CD4-positive, alpha-beta T cell treated with Interleukin-2 at 100 ng/mL for 4 hours (primary cell): ENCODE measurements at places on chromosomes 6 and 20.

DNA sequence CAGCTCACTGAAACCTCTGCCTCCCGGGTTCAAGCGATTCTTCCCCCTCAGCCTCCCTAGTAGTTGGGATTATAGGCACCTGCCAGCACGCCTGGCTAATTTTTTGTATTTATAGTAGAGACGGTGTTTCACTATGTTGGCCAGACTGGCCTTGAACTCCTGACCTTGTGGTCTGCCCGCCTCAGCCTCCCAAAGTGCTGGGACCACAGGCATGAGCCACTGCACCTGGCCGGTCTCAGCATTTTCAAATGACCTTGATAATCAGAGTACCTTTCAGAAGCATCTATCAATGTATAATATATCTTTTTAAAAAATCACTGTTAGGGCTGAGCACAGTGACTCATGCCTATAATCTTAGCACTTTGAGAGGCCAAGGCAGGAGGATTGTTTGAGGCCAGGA lies 143.0 kb downstream of the DOK5 start:
- no peak for DNase-seq

DNA sequence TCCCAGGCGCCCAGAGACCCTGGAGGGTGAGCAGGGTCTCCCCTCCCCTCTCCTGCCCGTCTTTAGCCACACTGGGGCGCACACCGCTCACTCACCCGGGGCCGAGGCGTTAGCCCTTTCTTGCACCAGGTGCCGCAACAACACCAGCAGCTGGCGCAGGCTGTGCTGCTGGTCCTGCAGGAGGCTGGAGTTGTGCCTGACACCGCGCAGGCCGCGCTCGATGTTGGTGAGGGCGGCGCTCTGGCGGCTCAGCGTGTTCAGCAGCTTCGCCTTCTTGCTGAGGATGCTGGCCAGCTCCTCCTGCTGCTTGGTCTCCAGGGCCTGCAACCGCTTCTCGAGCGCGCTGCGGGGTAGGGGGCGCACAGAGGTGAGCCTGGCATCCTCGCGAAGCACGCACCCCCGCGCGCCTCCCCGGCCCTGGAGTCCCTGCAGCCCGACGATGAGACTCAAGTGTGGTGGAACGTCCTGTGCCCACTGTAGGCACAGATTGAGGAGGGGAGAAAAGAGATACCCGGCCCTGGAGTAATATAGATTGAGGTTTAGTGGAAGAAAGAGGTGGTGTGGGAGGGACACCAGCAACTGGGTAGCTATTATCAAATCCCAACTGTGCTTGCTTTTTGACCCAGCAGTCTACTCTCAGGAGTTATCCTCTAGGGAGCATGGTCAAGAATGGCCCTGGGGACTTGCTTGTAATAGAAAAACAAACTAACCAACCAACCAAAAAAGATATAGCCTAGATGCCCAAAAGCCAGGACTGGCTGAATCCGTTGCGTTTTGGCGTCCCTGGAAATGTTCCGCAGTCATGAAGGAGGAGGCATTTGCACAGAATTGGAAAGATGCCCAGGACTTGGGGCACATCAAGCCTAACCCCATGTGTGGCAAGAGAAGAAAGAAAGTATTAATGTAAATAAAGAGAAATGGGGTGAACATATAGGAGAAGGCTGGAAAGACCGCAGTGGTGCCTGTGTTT lies 30.9 kb downstream of the ANGPT4 start:
- DNase-seq: no peak

GRCh38 chr6:4931530-4932227 lies 72.2 kb downstream of the RPP40 start:
- no peak for DNase-seq

DNA sequence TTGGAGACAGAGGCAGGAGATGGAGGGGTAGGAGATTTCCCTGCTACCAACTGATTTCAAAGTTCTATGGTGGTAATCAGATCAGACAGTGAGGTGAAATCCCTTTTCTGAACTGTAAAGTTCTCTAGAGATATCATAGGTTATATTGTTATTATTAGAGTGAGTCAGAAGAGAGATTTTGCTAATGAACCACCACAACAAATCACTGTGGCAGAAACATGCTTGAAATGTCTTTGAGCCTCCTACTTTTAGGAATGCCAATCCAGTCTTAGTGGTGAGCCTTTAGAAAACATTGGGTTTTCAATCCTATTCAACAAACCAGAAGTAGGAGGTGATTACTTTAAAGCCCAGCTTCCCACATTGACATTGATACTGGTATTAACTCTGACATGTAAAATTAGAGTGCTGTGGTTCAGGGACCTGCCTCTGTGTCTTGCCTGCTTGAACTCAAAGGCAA lies 136.7 kb upstream of the CNR1 start:
- DNase-seq: no peak

DNA sequence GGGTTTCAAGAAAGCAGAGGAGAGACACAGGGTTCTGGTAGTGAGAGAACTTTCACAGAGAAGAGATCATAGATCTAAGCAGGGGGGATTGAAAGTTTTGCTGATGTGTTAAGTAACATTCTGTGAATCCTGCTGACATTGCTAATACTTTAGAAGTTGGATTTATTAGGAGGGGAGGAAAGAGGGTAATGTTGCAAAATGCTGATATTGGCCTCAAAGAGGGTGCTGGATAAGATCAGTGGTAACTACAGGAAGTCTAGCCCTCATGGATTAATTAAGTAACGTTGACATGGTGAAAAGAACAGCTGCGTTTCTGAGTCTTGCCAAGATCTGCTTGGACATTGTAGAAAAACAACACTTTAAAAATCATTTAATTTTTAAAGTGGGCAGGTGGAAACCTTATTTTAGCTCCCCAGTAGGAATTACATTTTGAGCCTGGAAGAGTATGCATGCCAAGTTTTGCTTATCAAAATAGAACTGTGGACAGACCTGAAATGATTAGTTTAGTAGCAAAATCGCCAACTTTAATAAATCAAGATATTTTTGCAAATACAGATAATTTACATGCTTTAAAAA lies 606.0 kb upstream of the HTR1E start:
- no peak for DNase-seq

DNA sequence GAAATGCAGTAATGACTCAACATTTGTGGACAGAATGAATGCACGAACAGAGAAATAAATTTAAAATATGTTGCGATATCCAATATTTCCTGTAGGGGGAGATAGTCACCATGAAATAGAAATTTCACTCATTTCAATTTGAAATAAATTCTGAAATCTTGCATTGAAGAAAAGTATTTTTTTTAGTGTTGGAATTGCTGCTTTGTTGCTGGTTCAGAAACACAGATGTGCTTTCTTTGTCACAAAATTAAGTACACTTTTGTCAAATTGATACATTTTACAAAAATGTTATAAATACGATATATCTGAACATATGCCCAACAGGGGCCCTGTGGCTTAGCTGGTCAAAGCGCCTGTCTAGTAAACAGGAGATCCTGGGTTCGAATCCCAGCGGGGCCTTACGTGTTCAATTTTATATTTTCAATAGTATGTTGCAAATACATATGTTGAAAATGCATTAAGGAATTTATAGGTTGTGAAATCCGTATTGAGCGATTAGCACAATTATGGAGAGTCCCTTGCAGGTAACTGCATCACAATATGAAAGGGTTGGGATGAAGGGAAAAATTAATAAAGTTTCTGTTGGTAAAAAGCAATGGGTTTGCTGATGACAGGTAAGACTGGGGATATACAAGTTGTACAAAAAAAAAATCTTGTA lies 85.4 kb upstream of the PRSS16 start:
- DNase-seq: peak; percentile 72

- DNase-seq: no peak
These were observed 141.1 kb downstream of the CEP57L1 start for GRCh38 chr6:109236115-109237076.

GRCh38 chr6:157272866-157273755 lies 50.2 kb downstream of the TMEM242 start:
- DNase-seq: peak; percentile 30

DNA sequence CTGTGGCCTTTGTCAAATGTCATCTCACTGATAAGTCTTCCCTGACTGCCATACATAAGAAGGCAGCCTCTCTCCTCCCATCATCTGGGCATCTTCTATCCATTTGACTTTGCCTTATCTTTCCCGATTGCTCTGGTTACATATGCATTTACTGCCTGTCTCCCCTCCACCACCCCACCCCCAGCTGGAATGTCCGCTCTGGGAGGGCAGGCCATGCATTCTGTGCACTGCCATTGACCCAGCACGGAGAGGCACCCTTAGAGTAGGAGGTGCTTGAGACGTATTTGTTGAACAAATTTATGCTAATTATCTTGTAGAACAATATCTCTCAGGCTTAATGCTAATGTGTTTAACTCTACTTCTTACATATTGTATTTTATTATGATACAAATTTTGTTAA lies 183.9 kb upstream of the HDAC2 start:
- DNase-seq: no peak

- no peak for DNase-seq
These were observed 35.7 kb upstream of the ZMYND8 start for GRCh38 chr20:47392015-47392720.

DNA sequence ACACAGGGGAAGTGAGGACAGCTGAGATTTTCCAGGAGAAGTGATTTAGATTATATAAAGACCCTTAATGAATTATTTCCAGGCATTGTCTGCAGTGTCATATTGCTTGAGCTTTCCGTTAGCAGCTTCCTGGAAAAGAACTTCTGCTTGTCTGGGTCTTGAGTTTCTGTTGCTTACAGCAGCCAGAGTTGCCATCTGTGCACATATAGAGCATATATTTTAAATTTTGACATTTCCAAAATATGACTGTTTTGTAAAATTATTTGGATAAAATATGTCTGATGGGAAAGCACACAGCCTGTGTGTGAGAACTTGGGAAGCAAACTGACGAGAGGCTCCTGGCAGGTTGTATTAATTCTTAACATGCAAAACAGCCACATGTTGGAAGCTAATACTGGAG lies 21.0 kb upstream of the NKX2-2 start:
- DNase-seq: no peak

- no peak for DNase-seq
These were observed 466.9 kb upstream of the NRSN1 start for GRCh38 chr6:23659125-23659524.

DNA sequence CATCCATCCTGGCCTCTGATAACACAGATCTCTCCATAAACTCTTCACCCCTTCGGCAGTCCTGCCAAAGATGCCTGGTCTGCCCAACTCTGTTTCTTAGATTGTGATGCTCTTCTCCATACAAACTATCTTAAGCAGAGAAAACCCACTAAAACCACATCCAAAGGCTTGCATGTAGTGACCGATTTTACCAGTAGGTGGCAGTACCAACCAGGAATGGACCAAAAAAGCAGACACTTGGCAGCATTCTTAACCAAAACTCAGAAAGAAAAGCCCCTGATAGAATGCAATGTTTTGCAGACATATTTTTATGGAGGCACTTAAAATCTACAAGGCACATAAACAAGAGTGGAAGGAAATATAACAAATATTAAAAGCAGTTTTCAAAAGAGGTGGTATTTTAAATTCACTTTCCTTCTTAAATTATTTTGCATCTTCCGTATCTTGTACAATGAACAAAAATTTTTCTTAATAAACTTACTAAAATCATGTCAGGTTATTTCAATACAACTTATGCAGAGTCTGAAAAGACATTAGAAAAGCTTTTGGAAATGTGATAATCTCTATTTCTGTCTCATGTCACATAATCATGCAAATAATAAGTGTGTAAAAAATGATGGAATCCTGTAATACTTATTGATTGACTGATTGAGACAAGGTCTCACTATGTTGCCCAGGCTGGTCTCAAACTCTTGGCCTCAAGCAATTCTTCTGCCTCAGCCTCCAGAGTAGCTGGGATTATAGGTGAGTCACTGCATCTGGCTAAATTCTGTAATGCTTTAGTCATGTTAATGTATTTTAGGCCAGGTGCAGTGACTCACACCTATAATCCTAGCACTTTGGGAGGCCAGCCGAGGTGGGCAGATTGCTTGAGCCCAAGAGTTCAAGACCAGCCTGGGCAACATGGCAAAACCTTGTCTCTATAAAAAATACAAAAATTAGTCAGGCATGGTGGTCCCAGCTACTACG lies 29.4 kb downstream of the LRP11 start:
- peak; percentile 83 for DNase-seq

DNA sequence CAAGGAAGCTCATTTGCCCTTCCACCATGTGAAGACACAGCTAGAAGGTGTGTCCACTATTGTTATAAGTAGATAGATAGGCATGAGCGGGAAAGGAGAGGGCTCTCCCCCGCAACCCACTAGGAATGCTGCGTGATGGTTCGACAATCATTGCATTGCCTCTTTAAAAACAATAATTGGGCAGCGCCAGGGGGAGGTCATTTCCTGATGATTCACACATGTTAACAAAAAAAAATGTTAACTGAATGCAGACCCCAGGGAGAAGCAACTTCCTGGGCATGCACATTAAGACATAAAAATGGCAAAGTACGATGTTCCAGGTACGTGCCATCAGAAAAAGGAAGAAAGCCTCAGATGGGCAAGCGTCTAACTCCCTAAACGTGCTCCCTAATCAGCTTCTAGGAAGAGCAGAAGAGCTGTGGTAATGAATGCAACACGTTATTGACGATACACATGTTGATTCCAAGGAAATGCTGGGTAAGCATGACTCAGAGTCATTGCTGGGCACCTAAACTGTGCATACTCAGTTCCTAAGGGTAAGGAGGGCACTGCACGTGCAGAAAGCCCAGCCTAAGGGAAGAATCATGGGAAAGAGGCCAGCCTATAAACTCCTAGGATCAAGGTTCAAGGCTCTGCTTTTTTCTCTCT lies 113.7 kb downstream of the FAM217A start:
- no peak for DNase-seq

GRCh38 chr6:128519132-128519930 lies 1.1 kb downstream of the PTPRK start:
- peak; percentile 8 for DNase-seq

DNA sequence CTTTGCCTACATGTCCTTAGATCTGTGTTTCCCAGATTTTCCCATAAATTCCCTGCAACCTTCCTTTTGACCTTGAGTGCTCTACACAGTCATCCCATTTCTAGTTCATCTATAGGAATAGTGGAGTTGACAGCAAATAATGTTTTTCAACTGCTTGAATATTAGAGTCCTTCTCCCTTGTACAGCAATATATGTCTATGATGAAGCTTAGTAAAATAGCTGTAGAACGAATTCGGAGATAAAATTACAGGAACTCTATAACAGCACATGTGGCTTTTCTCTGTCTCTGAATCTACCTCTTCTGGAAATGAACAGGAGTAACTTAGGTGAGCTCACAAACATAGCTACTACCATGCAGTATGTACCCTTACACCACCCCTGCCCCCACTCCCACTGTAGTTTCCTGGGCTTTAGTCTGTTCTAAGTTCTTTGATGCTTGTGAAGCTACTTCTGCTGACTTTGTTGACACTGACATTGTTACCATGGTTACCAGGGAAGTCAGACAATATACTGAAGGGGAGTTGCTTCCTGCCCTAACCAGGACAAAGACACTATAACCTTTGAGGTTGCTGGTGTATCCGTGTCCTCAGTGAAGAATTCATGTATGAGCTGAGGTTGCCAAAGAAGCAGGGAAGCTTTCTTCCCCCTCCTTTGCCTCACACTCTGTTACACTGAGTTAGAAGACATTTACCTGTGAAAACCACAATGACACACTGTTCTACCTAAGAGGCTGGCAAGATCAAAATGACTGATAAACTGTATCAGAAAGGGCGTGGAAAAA lies 35.8 kb upstream of the SHLD1 start:
- peak; percentile 96 for DNase-seq
